ENCODE measurements at places on chromosomes 4 and X.

GRCh38 chrX:46268412-46268811, 276.8 kb downstream of the ZNF674 start:
- DNase-seq: no peak

GRCh38 chrX:15790769-15791290, 546 bp downstream of the ZRSR2 start:
- DNase-seq: no peak

DNA sequence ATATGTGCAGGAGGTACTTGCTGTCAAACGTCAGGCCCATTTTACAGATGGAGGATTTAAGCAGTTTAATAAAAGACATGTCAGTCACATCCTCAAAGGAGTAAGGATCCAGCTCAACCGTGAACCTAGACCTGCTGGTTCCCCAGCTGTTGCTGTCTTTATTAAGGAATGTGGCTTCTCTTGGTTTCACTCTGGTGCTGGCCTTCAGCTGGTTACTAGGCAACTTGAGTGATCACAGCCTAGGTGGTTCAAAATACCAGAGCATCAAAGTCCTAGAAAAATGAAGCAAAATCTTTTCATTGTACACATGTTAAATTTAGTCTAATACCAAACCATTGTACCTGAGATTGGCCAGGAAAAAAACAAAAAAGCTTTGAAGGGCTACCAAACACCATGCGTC, 32.7 kb upstream of the GLRA2 start:
- DNase-seq: no peak

- no peak for DNase-seq
Observed at GRCh38 chr4:21012851-21013331, 312.6 kb downstream of the PACRGL start.

DNA sequence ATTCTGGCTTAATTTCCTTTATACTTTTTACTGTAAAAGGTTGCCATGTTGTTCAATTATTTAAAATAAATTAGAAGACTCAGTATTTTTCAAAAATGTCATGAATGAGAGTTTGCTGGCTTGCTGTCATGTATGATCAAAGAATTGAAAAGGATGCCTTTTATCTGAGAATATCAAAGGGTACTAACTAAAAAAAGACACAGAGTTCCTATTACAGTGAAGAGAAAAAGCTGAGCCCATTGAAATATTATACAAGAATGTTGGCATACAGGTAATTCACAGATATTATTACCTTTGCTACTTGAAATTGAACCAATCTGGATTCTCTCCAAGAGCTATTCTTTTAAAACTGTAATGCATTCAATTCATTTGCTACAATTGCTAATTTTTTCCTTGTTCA, 200.0 kb downstream of the PPP3CA start:
- DNase-seq: no peak

Data from occipital lobe (tissue), 3 donors.